Pons (tissue), 1 donor: ENCODE measurements at places on chromosomes 1 and 21.

DNA sequence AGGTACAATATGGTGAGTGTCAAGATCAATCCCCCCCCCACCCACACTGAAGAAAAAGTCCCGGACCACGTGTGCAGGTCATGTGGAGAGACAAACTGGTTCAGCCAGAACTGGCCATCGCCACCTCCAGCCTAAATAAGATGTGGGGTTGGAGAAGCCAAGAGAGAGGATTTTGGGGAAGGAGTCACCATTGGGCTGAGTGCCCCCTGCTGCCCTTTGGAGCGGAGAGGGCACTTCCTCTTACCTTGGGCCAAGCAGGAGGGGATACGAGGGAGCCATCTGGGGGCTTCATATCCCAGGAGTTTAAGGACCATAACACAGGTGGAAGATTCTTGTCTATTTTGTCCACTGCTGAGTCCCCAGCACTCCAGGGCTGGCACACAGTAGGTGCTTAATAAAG is 2.6 kb upstream of the TNFRSF1B start:
- DNase-seq: no peak

GRCh38 chr1:22470227-22470626 is 18.6 kb downstream of the ZBTB40 start:
- no peak for DNase-seq

GRCh38 chr1:108816049-108816893 is 40.6 kb downstream of the AKNAD1 start:
- peak; percentile 96 for DNase-seq

DNA sequence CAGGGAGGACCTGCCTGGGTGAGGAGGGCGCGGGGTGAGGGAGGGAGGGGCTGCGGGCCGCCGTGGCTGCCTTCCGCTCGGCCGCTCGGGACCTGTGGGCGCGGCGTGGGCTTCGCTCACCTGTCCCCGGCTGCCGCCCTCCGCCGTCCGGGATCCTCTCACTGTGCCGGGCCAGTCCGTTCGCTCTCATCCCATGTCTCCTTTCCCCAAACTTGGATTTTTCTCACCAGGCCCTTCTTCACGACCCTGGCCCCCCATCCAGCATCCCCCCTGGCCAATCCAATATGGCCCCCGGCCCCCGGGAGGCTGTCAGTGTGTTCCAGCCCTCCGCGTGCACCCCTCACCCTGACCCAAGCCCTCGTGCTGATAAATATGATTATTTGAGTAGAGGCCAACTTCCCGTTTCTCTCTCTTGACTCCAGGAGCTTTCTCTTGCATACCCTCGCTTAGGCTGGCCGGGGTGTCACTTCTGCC is 362 bp downstream of the ZBTB48 start:
- DNase-seq: no peak

DNA sequence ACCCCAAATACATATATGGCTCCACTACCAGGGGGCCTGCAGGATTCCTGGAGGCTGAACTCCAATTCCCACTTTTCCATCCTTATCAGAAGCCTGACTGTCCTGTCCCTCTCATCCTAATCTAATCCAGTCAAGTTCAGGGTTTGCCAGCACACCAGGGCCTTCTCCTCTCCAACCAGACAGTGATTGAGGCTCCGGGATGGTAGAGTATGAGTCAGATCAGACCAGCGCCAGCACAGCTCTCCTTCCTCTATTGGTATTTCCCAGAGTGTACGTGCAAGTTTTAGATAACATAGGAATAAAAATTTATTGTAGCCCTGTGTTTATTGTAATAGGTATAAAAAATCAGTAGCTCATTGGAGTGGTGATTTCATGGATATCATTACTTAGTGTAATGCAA is 24.5 kb upstream of the RCSD1 start:
- DNase-seq: no peak

DNA sequence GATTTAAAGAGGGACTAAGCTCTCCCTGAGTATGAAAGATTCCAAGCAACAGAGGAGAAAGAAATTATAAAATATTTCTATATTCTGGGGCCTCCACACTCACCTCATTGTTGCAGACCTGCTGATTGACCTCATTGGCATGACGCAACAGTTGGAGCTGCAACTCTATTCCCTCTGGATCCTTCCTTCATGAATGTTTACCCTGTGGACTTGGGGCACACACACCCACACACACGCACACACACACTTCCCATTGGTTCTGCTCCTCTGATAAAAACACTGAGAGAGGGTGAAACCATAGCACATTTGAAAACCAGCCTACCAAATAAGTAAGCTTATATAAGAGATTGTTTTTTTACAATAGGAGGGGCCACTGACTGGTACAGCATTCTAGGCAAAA is 159.1 kb downstream of the BRINP2 start:
- DNase-seq: no peak

- no peak for DNase-seq
Observed at GRCh38 chr1:23650344-23650990, 41.1 kb upstream of the RPL11 start.

DNA sequence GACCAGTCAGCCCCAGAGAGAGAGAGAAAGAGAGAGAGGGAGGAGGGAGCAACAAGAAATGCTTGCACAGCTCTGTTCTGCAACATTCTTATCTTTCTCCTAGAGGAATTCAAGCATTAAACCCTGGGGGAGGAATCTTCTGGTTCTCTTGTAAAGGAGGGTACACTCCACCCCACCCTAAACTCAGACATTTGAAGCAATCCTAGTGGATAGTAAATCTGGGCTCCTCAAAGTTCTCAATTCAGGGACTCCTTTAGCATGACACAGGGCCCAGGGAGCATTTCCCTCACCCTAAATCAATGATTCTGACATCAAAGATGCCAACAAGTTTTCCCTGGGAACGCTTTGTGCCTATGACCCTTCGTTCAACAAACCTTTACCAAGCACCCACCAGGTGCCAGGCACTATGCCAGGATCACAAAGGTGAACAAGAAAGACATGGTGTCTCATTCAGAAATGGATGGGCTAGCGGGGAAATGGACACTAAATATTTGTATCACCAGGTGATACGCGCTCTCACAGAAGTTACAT is 11.9 kb upstream of the CAPN2 start:
- DNase-seq: no peak

DNA sequence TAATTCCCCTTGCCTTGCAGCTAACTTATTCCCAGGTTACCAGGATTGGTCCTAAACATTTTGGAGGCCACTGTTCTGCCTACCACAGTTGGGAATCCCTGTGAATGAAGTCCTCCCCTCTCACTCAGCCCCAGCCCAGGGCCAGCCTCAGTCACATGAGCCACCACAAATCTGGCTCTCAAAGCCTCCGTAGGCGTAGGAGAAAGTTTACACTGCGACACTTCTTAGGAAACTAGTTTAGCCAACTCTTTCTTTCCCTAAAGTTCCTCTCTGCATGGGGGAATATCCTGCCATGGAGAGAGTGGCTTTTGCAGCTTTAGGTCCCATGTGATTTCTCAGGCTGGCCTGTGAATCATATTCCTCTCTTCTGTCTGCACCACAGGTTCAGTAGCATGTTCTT is 45.7 kb upstream of the ETV3 start:
- no peak for DNase-seq

DNA sequence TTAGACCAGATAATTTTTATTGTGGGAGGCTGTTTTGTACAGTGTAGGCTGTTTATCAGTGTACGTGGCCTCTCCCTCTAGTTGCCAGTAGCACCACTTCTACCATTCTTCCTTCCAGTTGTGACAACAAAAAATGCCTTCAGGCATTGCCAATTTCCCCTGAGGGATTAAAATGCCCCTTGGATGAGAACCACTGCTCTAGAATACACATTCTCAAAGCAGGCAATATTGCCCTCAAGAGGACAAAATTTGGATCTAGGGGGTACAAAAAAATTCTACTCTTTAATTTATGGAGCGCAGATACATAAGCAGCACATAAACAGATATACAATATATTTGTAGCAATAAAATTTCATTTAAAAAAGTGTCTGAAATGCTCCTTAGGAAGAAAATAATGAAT is 674.6 kb downstream of the PTPRC start:
- no peak for DNase-seq

- peak; percentile 42 for DNase-seq
Observed at GRCh38 chr21:44300262-44300959, 558 bp downstream of the PFKL start.

- DNase-seq: no peak
Observed at GRCh38 chr1:221392453-221392852, 349.4 kb downstream of the DUSP10 start.

DNA sequence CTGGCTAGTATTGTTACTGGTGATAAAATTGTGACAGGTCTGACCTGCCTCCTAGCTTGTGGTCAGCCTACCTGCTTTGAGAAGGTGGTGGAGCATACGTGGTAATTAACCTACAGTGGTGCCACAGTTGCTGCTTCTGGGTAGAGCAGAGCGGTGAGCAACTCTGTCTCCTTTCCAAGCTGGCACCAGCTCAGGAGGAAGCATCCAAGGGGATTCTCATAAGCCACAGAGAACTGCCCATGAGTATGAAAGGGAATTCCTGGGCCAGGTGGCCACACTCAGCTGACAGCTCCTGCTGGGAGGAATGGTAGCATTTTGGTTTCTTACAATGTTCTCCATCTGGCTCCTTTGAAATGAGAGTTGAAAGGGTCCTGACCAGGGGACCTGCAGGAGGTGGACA is 39.4 kb downstream of the ATP2B4 start:
- DNase-seq: no peak

- DNase-seq: peak; percentile 36
Observed at GRCh38 chr1:3161176-3161840, 92.3 kb downstream of the PRDM16 start.

- DNase-seq: no peak
Observed at GRCh38 chr21:28442085-28442484, 550.6 kb downstream of the LTN1 start.

GRCh38 chr1:192601567-192601966 is 26.0 kb downstream of the RGS1 start:
- no peak for DNase-seq

GRCh38 chr1:47262787-47263413 is 30.9 kb upstream of the TAL1 start:
- DNase-seq: peak; percentile 51

- no peak for DNase-seq
Observed at GRCh38 chr21:34592120-34592955, 22.6 kb downstream of the RCAN1 start.

DNA sequence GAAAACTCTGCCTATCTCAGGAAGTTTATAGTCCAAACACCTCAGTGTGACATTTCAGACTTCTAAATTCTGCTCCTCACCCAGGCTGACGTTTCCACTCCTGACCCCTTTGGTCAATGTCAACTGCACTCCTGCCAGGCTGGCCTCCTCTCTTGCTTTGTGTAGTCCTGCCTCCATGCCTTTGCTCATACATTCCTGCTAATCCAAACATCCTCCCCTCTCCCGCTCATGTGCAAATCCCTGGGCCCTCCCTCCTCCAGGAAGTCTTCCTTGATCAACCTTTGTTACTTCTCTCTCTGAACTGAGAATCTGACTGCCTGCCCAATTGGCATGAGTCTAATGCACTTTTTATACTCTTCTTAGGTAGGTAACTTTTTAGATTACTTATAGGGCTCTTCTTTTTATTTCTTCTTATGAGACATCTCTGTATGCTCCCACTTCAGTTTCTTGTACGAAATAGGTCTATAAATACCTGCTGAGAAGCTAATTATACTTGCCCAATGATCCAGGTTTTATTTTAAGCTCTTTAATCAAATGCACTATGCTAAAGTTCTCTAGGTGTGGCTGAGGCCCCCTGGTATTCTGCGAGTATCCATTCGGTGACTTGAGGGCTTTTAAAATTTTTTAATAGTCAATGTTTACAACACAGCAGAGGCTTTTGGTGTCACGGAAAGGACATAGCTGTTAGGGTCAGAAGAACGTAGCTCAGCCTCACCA is 128.1 kb downstream of the PLXNA2 start:
- no peak for DNase-seq

DNA sequence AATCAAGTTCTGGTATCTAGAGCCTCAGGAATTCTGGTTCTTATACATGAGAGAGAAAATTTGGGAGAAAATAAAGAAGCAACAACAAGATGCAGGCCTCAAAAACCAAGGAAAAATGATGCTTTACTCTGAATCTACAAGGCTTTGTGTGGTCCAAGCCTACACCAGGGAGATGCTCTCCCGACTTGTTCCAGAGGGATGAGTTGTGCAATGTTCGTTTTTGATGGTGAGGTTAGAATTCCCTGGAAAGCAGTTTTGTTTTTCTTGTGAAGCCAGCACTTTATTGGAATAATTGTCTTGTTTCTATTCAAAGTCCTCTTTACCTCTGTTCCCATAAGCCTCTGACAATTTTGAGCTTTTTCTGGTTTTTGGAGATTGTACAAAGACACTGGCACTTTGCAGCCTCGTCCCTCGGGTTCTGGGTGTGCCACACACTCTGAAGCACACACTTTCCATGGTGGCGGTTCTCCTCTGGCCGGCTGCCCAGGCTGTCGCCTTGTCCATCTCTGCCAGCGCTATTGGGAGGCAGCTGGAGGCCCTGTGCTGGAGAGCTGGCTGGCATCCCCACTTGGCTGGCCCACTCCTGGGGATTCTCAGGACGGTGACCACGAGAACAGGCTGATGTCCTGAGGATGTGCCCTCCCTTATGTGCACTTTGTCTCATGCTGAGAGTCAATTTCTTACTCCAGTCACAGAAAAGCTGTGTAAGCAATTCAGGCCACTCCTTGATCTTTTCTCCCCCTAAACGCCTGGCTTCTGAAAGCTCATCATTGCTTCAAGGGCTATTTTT is 70.2 kb downstream of the EDEM3 start:
- DNase-seq: peak; percentile 34

- DNase-seq: no peak
Observed at GRCh38 chr1:30738040-30738714, 14.8 kb upstream of the MATN1 start.

DNA sequence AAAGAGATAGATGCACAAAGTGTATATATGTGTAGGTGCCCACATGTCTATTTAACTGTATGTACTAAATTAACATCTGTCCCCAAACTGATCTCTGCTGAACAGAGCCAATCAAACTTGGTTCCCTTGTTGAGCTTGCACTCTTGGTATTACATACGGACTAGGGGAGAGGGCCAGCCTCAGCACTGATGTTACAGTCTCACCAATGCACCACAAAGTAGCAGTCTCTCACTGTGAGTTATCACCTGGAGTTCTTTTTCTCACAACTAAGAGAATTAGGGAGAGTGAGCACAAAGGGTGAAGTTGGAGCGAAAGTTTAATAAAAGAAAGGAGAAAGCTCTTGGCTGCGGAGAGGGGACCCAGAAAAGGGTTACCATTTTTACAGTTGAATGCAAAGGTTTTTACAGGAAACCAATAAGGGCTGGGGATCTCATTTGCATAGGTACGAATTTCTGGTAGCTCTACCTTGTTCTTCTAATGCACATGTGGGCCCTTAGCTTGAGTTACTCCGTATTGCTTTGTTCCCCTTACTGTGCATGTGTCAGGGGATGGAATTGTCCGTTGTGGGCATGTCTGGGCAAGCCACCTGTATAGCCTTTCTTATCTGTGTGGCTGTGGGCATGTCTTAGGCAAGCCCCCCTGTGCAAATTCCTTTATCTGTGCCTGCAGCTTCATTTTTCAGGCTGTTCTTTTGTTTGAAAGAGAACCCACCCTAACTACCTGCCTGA is 13.3 kb upstream of the CHI3L2 start:
- DNase-seq: no peak

- no peak for DNase-seq
Observed at GRCh38 chr1:211566431-211567025, 12.4 kb downstream of the SLC30A1 start.

- peak; percentile 51 for DNase-seq
Observed at GRCh38 chr1:84298684-84299535, 2.6 kb upstream of the SAMD13 start.

- DNase-seq: no peak
Observed at GRCh38 chr21:37430184-37430821, 63.7 kb downstream of the DYRK1A start.

GRCh38 chr1:59186656-59187055 is 110.2 kb upstream of the FGGY start:
- DNase-seq: no peak
